ENCODE measurements at places on chromosomes 12 and 14.

DNA sequence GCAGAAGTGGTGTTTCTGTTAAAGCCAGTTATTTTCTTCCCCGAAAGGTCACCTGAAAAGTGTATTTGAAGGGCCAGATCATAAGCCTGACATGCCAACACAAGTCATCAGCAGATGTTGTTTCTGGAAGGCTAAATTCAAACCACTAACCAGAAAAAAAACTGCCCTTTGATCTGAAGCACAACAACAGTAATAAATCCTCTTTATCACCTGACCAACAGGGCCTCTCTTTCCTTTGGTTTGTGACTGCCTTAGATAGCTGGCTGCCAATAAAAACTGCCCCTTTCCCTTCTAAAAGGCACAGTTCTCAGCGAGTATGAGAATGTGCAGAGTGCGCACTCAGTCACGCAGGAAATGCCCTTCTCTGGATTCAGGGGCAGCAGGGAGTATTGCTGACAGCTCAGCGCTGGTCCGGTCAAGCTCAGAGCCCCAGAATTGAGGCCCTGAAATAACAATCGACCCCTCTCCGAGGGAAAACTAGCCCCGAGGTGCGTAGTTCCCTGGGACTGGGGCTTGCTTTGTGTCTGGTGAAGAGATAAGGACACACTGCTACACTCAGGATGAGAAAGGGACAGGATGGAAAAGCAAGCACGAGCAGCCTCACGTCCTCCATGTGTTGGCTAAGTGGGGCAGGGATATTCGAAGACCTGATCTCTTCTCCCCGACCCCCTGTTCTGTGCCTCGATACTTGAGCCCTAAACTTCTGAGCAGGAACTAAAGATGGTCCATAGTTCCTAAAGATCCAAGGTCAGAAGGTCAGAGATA is 184.2 kb upstream of the GZMB start:
- no peak for DNase-seq

- DNase-seq, result no peak
Measured at GRCh38 chr14:100442498-100443490, 119.7 kb downstream of the SLC25A47 start.

- no peak for DNase-seq
Measured at GRCh38 chr12:53480491-53481442, 18.5 kb downstream of the MAP3K12 start.

DNA sequence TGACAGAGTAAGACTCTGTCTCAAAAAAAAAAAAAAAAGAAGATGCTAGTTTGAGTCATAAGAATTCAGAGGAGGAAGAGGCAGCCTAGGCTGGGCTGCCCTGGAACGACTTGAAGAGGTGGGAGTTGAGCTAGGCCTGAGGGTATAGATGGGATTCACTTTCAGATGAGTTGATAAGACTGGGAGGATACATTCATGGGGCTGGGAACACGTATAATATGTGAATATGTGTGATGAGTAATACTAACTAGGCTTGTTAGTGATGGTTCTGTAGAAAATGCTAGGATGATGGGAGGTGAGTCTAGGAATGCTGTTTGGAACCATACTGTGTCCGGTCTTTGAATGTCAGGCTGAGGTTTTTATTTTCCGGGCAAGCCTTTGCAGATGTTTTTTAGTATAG is 9.0 kb downstream of the PLEKHA5 start:
- DNase-seq, result no peak

- no peak for DNase-seq
Measured at GRCh38 chr14:102333390-102333789, 13.8 kb downstream of the ZNF839 start.

GRCh38 chr14:25371068-25371467 is 321.1 kb upstream of the STXBP6 start:
- no peak for DNase-seq

Data from GM04504 (cell line).